ENCODE measurements at places on chromosomes 3 and 15.

- no peak for DNase-seq
Measured at GRCh38 chr15:63560741-63561448, 36.3 kb upstream of the FBXL22 start.

DNA sequence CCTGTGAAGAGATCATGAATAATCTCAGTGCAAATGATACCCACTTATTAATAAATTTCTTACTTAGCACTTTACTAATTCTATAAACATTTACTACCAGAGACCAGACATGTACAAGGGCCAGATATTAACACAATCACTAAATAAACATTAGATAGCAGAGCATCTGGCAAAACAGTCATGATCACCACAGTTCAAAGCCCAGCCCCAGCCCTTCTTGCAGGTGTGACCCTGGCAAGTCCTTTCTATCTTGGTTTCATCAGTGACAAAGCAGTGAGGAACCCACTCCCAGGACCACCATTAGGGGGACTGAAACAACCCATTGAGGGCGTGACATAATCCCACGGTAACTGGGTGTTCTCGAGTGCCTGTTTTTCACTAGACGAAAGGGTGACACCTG, 11.6 kb downstream of the ZXDC start:
- DNase-seq, result no peak

GRCh38 chr3:52769786-52770455, 819 bp downstream of the NEK4 start:
- no peak for DNase-seq

- no peak for DNase-seq
Measured at GRCh38 chr3:33900809-33901505, 102.5 kb downstream of the PDCD6IP start.

DNA sequence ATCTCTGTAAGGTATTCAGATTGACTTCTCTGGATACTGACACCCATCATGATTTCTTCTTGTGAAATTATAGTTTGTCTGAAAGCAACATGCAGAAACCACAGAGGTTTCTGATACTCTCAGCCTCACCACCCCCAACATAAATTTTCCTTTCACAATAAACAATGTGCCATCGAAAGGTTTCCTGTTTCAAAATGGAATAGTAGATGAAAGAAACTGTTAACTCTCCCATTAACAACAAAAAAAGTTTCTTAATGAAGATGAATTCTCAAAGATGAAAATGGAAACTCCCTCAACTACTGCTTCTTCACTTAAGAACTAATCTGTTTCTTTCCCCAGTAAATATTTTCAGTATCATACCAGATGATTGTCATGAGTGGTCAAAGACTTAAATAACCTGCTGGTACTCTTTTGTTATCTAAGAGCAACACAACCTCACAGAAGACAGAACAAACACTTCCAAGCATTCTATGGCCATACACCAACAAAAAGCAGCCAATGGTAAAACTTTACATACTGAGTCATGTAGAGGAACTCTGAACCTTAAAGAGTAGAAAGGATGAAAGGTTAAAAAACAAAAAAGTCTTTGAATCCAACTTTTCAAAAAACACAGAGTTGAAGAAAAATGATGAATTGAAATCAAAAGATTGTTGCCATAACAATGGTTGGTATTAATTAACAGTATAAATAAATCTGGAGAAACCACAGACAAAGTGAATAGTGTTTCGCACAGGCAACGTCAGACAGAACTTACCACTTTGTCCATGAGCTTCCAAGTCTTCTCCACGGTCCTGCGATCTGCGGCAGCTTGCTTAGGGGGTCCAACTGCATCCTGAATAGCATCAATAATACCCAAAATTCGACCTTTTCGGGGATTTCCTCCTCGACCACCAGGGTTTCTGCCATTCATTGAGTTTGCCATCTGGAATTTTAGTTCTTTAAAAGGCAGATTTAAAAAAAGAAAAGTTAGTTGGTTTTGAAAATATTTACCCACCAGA, 1.9 kb downstream of the CBLB start:
- DNase-seq, result peak; percentile 25

GRCh38 chr15:89041507-89041906, 46.7 kb upstream of the ABHD2 start:
- no peak for DNase-seq

DNA sequence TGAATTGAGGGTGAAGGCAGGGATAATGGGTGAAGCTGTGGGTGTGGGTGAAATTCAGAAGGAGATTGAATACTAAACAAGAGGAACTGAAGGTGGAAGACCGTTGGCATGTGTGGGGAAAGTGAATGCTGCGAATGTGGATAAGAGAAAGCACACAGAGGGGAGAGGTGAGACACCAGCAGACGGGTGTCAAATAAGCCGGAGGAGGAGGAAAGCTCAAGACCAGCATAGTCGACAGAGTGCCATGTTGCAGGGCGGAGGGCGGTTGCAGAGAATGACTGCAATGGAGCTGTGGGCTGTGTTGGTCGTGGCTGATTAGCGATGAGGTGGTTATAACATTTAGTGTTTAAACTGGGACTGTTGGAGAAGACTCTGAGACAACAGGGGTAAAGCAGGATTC, 16.4 kb upstream of the HCN4 start:
- DNase-seq, result no peak

DNA sequence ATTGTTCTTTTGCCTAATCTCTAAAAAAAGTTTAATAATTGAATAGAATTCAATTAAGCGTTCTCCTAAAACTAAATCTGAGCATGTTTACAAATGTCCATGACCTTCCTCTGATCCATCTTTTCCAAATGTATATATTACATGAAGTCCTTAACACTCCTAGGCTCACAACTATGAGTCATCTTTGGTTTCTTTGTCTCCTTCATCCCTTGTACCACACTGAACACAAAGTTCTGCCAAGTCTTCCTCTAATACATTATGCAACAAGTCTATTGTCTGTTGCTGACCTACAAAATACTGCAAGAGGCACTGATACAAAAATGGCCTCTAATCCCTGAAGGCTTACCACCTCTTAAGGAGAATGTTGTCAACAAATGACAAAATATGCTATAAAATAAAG, 550.2 kb downstream of the PYDC2 start:
- no peak for DNase-seq

DNA sequence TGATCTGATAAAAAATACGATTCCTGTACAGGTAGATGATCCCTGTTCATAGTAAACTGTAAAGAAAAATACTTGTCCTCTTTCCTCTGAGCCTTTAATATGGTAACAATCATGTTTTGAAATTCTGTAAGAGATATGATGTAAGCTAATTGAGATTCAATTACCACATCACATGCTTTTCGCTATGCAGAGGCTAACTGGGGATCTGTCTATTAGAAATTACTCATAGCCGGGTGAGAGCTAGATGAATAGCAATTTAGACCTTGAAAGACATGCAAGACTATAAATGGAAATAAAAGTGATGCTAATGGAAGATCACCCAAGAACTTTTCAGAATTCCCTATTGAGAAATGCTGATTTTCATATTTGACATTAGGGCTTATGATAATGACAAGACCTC, 579.9 kb upstream of the ZNF717 start:
- no peak for DNase-seq

DNA sequence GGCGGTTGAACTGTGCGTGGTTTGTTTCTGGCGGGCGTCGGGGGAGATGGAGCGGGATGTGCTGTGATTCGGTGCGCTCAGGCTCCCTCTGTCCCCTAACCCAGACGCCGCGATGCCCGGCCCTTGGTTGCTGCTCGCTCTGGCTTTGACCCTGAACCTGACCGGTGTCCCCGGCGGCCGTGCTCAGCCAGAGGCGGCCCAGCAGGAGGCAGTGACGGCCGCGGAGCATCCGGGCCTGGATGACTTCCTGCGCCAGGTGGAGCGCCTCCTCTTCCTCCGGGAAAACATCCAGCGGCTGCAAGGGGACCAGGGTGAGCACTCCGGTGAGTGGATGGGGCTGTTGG, 1.2 kb downstream of the TRH start:
- DNase-seq, result no peak

GRCh38 chr3:10992017-10992942, at the start of gene SLC6A1:
Gene SLC6A1, plus strand, starts transcription at chr3:10992748. Its CDS starts 24,464 bp downstream, at chr3:11017212.
- no peak for DNase-seq

GRCh38 chr3:32110233-32110760, 3.9 kb downstream of the GPD1L start:
- no peak for DNase-seq

- no peak for DNase-seq
Measured at GRCh38 chr15:66462627-66463026, 34.9 kb downstream of the SNAPC5 start.

DNA sequence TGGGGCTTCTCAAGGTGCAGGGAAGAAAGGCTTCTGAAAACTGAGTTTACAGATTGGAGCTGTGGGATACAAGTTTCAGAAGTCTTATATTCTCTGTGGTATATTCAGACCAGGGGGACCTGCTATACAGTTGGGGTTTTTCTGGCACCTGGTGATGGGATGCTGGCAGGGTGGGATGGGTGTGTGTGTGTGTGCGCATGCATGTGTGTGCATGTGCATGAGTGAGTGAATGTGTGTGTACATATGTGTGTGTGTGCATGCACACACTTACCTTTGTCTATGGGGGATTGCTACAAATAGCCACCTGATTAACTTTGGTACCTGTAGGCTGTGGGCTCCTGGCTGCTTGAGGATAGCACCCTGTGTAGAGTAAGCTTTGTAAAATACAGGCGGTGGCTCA, 131.4 kb downstream of the PDCD6IP start:
- no peak for DNase-seq

DNA sequence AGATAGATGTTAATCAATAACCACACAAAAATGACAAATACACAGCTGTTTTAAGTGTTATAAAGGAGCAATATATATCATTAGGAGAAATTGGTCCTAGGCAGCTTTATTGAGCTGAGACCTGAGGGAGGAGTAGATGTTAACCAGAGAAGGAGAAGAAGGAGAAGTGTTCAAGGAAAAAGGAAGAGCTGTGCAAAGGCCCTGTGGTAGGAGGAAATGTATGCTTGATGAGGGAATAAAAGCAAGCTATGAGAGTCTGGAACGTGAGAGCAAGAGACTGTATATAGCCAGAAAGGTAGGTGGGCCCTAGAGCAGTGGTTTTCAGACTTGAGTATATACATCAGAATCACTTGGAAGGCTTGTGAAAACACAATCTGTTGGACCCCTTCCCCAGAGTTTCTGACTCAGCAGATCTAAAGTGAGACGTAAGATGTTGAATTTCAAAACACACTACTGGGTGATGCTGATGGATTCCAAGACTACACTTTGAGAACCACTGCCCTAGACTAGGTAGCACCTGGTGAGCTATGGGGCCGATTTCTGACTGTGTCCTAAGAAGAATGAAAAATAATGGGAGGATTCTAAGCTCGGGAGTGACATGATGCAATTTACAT, 342.3 kb upstream of the ADAMTS9 start:
- DNase-seq, result no peak

DNA sequence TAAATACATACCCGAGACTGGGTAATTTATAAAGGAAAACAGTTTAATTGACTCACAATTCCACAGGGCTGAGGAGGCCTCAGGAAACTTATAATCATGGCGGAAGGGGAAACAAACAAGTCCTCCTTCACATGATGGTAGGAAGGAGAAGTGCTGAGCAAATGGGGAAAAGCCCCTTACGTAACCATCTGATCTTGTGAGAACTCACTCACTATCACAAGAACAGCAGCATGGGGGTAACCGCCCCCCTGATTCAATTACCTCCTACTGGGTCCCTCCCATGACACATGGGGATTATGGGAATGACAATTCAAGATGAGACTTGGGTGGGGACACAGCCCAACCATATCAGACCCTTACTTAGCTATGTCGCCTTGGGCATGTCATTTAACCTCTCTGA, 27.7 kb downstream of the SCG3 start:
- DNase-seq, result no peak

- no peak for DNase-seq
Measured at GRCh38 chr3:78506581-78507195, 1261.1 kb downstream of the ROBO1 start.

GRCh38 chr3:43695863-43696262, 5.1 kb downstream of the ABHD5 start:
- DNase-seq, result no peak

DNA sequence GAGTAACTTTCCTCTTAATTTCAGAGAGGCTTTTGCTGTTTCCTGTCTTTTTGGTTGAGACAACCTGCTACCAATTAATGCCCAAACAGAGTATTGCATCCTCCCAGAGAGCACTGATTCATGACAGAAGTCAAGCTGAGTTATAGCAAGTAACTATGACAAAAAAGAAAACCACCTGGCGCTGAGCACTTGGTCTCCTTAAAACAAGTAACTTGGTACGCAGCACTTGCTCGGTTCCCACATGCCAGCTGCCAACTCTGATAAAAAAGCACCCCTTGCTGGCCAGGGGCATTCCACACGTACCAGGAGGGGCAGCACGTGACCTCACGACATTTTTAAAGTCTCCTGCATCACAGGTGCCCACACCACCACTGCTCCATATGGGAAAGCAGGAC, 13.5 kb upstream of the MYO5C start:
- no peak for DNase-seq

DNA sequence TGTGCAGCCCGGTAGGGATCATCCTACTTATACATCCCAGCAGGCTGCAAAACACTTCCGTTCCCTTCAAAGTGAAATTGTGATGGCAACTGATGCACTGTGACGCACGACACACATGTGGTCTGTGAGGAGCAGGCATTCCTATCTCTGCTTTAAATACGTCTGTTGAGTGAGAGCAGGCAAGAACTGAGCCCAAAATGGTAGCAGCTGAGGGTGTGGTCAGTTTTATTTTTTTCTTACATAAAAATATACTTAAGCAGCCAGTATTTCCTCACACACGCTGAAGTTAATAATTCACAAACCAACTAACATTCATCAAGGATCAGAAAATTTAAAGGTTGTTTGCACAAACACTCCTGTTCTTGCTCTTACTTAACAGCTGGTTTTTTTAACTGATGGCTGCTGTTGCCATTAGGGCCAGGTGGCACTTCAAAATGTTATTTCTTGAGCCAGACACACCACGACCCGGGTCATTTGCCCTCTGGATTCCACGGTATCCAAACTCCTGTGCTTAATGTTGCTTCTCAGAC, 23.9 kb downstream of the LRIG1 start:
- DNase-seq, result no peak

DNA sequence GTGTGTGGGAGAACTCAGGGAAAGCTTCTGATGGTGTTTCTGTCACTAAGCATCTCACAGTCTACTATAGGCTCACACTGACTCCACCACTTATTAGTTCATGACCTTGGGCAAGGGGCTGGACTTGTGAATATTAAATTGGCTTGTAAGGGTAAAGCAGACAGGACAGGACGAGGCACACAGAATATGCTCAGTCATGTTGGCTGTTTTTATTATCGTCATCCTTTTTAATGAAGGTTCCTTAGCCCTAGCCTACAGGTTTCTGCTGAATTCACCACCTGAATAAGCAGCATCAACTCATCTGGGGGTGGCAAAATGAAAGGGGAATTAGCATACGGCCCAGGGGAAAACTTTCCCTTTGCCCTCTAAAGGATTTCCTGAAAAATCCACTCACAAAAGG, 39.6 kb upstream of the LIPC start:
- DNase-seq, result no peak

- no peak for DNase-seq
Measured at GRCh38 chr3:100163787-100164186, 49.5 kb upstream of the FILIP1L start.

- DNase-seq, result no peak
Measured at GRCh38 chr3:39637807-39638206, 170.3 kb downstream of the MOBP start.

GRCh38 chr15:81843226-81843625, 202.6 kb downstream of the MEX3B start:
- DNase-seq, result no peak

GRCh38 chr3:106714400-106714799, 662.8 kb upstream of the CCDC54 start:
- no peak for DNase-seq

- no peak for DNase-seq
Measured at GRCh38 chr3:123275691-123276090, 73.9 kb downstream of the SEC22A start.

GRCh38 chr15:49741712-49742111, 120.9 kb downstream of the DTWD1 start:
- no peak for DNase-seq

All from GM19239 (cell line).